ENCODE measurements at places on chromosomes 2 and 18.

GRCh38 chr2:183269956-183270355 is 145.7 kb downstream of the NUP35 start:
- no peak for DNase-seq

DNA sequence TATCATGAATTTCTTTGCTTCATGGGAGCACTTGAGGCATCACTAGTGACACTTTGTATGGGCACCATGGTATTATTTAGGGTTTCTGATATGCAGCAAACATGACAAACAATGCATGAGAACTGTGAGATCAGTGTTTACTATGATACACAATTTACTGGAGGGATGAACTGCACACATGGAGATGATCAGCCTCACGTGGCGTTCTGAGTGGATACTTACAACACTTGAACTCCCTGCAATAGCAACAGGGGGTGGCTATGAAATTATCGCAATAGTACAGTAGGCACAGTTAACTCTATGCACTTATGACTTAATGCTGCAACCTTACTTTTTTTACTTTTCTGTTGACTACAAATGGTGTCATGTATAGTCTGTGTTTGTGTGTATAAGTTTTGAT is 18.5 kb upstream of the UGT1A8 start:
- no peak for DNase-seq

GRCh38 chr18:56146565-56146964 is 491.8 kb downstream of the TXNL1 start:
- no peak for DNase-seq

- no peak for DNase-seq
These were observed 638 bp upstream of the IRS1 start for GRCh38 chr2:226799976-226800940.

GRCh38 chr2:109210431-109211200 is 81.6 kb downstream of the SH3RF3 start:
- no peak for DNase-seq

- DNase-seq: no peak
These were observed 192.4 kb upstream of the AGAP1 start for GRCh38 chr2:235301202-235302076.

Measured in CD4-positive, alpha-beta T cell treated with Interleukin-4 for 4 hours (primary cell).